Cortex of kidney (tissue), 1 donor: ENCODE measurements at places on chromosomes 16 and 17.

DNA sequence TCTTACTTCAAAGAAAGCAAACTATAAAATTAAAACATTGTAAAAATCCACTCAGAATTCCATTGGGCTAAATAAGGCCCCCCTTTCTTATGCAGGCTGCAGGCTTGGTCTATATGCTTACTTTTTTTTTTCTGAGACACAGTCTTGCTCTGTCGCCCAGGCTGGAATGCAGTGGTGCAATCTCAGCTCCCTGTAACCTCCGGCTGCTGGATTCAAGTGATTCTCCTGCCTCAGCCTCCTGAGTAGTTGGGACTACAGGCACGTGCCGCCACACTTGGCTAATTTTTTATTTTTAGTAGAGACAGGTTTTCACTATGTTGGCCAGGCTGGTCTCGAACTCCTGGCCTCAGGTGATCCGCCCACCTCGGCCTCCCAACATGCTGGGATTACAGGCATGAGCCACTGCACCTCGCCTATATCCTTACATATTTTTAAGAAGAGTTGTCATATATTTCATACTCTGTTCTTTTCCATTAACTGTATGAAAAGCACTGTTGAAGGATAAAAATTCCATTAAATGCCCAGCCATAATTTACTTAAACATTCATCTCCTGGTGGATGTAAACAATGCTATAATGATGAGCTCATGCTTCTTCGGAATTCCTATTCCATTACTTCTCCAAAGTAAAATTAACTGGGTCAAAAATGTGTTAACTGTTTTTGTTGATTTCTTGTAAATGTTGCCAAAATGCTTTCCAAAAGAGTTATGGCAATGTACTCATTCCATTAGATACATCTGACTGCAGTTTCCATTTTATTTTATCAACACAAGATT lies 17.8 kb downstream of the SNN start:
- DNase-seq: no peak

GRCh38 chr16:87098976-87099720 lies 218.0 kb downstream of the C16orf95 start:
- DNase-seq: no peak

- no peak for DNase-seq
Measured at GRCh38 chr17:5431949-5432556, 6.9 kb downstream of the C1QBP start.

- no peak for DNase-seq
Measured at GRCh38 chr16:85193115-85193493, 80.8 kb upstream of the CIBAR2 start.

DNA sequence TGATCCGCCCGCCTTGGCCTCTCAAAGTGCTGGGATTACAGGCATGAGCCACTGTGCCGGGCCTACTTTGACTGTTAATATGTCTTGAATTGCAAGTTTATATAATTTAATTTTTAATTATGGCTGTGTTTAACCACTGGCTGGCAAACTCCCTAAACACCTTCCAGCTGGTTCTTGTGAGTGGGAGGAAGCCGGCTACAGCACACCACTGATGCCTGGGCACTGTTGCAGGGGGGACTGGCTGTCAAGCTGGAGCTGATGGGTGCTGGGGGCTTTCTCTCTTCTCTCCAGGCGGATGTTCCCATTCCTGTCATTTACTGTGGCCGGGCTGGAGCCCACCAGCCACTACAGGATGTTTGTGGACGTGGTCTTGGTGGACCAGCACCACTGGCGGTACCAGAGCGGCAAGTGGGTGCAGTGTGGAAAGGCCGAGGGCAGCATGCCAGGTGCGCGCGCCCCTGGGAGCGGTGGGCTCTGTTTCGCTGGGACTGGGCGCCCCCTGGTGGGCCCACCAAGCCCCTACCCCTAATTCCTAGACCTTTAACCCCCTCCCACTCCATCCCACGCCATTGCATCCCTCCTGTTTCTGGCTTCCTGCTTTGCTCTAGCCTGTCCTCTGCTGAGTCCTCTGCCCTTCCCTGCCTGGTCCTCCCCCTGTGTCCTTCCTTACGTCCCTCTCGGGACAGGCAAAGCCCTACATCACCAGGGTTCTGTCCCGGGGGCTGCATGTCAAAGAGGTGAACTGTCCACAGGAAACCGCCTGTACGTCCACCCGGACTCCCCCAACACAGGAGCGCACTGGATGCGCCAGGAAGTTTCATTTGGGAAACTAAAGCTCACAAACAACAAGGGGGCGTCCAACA lies 9.5 kb downstream of the TBX21 start:
- DNase-seq: no peak

DNA sequence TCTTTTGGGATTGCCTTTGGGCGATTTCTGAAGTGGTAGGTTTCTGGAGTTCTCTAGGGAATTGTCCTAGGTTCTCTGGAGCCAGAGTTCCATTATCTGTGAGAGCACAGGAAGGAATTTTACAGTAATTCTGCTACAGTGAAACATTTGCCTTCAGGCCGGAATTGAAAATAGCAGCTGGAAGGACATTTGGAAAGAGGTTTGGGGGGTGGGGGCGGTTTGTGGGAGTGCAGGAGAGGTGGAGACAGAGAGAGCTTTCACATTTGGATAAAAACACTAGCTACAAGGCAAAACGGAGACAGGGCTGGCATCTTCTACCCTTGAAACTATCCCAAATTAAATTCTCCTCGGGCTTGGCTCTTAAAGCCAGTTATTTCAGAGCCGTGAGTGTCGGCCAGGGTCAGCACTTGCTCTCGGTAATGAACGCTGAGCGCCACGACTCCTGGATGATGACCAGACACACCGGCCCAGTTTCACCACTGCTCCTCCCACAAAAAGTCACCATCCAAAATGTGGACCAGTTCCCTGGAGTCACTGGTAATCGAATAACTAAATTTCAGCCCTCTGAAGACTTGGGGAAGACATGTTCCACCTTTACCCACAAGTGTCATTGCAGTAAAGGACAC lies 67.7 kb upstream of the TANC2 start:
- no peak for DNase-seq

DNA sequence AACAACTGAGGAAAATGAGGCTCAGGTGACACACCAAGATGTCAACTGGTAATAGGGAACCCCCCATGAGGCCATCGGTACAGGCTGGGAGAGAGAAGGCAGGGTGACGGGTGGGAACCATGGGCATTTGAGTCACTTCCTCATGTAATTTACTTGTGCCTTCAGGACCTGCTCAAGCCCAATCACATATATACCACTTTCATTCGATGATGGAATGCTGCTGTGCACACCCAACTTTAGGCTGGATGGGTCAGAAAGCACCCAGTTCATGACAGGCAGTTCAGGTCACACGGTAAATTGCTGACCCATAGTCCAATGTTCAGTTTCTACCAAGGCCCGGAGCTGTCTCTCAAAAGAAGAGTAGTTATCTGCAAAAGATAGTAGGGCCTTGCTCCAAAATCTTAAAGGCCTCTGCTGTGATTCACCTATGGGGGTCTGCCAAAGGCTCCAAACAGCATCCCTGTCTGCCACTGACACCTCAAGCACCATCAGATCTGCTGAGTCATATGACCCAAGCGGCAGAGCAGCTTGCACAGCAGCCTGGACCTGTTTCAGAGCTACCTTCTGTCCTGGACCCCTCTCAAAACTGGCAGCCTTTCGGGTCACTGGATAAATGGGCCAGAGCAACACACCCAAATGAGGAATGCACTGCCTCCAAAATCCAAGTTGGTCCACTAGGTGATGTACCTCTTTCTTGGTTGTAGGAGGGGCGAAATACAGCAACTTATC lies 24.7 kb downstream of the ZZEF1 start:
- DNase-seq: no peak

GRCh38 chr17:48892940-48893645 lies 506 bp downstream of the ATP5MC1 start:
- no peak for DNase-seq
